ENCODE measurements at places on chromosomes 2 and 18.

DNA sequence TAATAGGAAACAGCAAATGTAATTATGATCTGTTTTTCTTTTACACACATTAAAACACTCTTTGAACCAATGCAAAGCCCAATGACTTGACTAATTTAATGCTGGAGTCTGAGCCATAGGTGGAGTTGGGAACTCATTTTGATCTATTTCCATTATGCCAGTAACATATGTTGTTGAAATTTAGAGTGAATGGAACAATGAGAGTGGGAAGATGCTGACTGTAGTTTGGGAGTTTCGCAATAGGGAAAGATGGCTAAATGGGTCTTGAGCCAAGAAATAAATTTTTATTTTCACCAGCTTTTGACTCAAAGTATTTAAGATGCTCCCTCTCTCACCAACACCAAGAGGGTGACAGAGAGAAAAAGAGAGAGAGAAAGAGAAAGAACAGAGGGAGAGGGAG, 246.7 kb downstream of the DLGAP1 start:
- DNase-seq, result no peak

DNA sequence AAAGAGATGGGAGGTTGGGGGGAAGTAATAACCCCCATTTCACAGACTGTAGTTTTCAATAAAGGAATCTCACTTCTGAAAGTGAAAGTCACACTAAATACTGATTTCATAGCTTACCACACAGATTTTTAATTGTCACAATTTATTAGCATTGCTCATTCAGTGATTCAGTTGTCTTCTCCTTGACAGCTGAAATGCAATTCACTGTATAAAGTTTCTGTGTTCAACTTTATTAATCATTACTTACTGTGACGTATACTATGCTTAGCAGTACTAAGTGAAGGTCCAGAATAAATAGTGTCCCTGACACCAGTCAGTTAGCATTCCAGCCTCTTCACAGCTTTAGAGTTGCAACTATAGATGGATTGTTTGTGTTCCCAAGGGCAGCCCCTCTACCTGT, 324.1 kb upstream of the CRIM1 start:
- no peak for DNase-seq

DNA sequence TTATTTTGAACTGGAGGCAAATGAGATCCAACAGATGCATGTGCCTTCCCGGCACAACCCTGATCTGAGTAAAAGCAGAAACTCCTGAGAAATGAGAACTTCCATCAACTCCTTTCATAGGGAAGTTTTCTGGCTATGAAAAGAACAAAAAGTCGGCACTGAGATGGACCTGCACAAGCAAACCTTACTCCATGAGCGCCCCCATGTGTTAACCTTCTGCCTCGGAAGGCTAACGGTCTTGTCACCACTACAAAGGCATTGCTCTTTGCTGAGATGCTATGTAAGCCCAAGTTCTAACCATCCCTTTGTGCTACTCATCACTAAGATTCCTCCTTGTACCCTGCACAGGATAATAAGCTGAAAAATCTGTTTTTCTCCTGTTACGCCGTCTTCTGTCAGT, 57.3 kb upstream of the SULT1C3 start:
- DNase-seq, result peak; percentile 13

- no peak for DNase-seq
These were observed 34.2 kb downstream of the B4GALT6 start for GRCh38 chr18:31649978-31650719.

GRCh38 chr18:48152549-48152948, 222.1 kb upstream of the SMAD2 start:
- DNase-seq, result no peak

DNA sequence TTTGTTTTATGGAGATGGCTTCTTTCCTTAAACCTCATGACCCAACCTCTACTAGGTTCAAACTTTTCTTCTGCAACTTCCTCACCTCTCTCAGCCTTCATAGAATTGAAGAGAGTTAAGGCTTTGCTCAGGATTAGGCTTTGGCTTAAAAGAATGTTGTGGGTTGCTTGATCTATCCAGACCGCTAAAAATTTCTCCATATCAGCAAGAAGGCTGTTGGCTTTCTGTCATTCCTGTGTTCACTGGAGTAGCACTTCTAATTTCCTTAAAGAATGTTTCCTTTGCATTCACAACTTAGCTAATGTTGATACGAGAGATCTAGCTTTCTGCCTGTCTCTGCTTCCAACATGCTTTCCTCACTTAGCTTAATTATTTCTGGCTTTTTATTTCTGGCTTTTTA, 58.1 kb upstream of the KYNU start:
- DNase-seq, result no peak

DNA sequence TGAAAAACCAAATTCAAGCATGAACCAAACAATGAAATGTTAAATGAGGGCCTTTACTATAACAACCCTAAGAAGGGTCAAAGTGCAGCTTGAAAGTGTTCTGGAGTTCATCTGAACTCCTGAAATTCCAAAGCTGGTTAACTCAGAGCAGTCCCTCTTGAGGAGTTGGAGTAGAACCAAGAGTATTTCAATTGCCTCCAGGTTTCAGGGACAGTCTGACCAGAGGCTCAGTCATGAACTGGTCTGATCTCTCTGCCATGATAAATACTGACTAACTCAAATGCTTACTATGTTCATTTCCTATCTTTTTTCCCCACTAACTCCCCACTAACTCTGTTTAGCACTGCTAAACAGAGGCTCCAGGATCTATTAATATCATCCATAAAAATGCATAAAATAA, 2.7 kb downstream of the STARD7 start:
- peak; percentile 50 for DNase-seq

GRCh38 chr2:30078521-30078920, 68.3 kb upstream of the YPEL5 start:
- peak; percentile 11 for DNase-seq

- no peak for DNase-seq
These were observed 163.9 kb downstream of the TMEFF2 start for GRCh38 chr2:192030856-192031255.

GRCh38 chr2:168160897-168161296, 86.5 kb downstream of the STK39 start:
- DNase-seq, result no peak

DNA sequence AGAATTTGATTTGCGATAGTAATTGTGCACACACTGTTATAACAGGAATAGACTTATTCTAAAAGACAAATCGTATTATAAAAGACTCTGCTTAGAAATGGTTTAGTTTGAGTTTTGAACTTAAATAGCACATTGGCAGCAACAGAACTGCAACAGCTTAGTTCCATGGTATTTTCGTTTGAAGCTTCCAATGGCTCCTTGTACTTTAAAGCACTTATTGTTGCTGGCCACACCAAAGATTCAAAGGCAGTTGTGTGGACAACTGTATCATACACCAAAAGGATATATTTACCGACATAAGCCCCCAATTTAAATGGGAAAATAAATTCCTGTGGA, 627 bp downstream of the WIPF1 start:
- DNase-seq, result no peak

DNA sequence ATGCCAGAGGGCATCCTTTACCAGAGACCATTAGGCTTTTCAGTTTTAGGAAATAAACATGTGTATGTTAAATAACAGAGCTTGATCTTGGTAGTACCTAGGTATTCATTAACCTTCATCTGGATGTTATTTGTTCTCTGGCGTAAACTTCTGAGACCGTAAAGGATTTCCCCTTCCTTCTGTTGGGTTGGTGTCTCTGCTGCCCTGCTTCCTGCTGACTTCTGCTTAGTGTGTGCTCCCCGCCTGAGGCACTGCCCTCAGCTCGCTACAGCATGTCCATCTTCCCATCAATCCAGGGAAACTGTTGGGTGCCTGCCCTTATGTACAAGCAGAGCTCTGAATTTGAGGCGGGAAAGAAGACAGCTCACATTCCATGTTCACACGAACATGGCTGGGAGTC, 177.9 kb downstream of the TPGS2 start:
- no peak for DNase-seq

DNA sequence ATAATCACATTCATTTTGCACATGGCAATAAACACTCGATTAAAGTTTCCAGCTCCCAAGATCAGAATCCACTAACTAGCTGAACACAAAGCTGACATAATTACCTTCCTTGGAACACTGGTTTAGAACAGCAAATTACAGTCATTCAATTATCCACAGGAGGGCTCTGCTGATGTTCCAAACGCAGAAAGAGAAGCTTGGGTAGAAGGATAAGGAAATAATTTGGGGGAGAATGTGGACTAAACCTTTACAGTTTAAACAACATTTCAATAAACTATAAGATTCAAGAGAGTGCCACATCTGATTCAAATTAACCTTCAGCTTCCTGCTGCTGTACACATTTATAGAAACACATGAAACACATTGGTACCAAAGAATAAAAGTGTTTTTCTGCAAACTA, 67.8 kb upstream of the ARL4C start:
- peak; percentile 47 for DNase-seq

DNA sequence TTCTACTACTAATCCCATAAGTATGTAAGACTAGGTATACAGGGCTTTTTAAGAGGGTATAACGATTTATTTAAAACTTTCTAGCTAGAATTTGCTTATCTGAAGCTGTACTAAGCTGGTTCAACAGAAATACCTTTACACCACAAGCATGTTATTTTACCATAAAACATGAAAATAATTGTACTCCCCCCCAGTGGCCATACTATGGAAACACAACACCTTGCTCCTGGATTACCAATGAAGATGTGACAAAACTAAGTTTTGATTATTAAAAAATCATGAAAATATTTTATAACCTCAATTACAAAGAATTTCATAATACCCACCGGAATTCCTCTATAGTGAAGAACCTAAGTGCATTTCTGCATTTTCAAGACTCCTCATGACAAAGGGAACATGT, 27.3 kb downstream of the LPIN2 start:
- DNase-seq, result peak; percentile 55

DNA sequence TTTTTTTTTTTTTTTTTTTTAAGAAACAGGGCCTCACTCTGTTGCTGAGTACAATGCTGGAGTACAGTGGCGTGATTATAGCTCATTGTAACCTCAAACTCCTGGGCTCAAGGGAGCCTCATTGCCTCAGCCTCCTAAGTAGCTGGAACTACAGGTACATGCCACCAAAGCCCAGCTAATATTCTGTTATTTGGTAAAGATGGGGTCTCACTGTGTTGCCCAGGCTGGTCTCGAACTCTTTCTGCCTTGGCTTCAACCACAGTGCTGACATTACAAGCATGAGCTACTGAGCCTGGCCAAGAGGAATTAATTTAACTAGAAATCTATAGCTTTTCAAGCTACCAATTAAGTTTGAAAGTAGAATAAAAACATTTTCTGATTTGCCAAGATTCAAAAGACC, 27.8 kb downstream of the DYM start:
- DNase-seq, result no peak

DNA sequence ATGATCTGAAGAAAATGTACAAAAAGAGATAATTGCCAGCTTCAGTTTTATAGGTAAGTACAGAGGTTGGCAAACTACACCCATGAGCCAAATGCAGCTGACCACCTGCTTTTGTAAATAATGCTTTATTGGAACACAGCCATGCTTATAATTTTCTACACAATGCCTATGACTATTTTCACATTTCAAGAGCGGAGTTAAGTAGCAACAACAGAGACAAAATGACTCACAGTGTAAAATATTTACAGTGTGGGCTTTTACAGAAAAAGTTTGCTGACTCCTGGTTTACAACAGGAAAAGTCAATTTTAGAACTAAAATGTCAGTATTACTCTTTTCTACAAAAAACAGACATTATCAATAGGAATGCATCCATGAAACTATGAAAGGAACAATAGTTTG, 26.0 kb downstream of the CWC22 start:
- DNase-seq, result peak; percentile 34

- peak; percentile 93 for DNase-seq
These were observed 103.3 kb downstream of the CTAGE1 start for GRCh38 chr18:22314420-22314819.

DNA sequence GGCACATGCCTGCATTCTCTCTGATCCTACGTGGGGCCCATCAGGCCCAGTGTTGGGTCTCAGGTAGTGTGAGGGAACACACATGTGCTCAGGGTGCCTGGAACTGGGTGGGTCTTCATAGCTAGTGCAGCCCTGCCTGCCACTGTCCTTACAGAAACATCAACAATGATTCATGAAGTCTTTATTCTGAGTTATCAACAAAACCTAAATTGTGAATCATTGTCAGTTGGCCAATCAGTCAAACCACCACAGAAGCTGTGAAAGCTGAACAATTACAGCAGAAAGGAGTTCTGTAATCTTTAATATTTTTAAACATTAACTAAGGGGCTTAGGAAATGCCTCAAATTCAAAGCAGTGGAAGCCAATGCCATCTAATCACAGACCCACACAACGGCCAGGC, 82.8 kb upstream of the ZNF521 start:
- no peak for DNase-seq

GRCh38 chr18:79445696-79446561, 50.2 kb downstream of the NFATC1 start:
- peak; percentile 72 for DNase-seq

- DNase-seq, result peak; percentile 83
These were observed 58.3 kb upstream of the TNP1 start for GRCh38 chr2:216918088-216918680.

- DNase-seq, result no peak
These were observed 385.7 kb downstream of the NRXN1 start for GRCh38 chr2:50646226-50646625.

GRCh38 chr2:49032126-49032525, 122.2 kb downstream of the FSHR start:
- DNase-seq, result no peak

DNA sequence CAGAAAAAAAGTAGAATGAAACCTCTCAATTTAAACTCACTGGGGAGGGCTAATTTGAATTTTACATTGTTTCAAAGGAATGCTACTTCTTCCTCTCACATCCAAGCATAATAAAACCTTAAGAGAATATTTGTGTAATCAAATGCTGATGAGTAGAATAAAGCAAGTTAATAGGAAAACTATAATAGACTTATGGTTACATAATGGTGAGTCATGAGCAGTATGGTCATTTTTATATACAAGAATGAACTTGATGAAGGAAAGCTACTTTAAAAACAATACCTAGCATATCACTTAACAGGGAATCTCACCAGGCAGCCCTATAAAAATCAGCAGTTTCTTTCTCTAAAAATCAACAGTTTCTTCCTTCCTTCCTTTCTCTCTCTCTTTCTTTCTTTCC, 80.3 kb downstream of the VSNL1 start:
- DNase-seq, result peak; percentile 68

DNA sequence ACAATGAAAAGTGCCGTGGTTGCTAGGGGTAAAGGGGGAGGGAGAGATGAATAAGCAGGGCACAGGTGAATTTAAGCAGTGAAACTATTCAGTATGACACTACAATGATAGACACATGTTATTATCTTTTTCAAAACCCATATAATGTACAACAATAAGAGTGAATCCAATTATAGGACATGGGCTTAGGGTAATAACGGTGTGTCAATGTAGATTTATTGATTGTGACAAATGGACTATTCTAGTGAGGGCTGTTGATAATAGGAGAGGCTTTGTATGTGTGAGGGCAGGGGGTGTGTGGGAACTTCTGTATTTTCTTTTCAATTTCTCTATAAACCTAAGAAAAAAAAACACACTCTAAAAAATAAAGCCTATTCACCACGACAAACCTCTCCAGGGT, 223.8 kb downstream of the RIT2 start:
- DNase-seq, result no peak
